ENCODE measurements at places on chromosomes 11 and 22. TPM values are rescaled to one million over a fixed set of nuclear protein-coding genes. Genes with fewer than 3 reads are reported as not detected.

The HEPN1 gene
- not detected for total RNA-seq

The HPX gene
- 1.0 TPM for total RNA-seq

The LDHAL6A gene
- total RNA-seq = not detected

DNA sequence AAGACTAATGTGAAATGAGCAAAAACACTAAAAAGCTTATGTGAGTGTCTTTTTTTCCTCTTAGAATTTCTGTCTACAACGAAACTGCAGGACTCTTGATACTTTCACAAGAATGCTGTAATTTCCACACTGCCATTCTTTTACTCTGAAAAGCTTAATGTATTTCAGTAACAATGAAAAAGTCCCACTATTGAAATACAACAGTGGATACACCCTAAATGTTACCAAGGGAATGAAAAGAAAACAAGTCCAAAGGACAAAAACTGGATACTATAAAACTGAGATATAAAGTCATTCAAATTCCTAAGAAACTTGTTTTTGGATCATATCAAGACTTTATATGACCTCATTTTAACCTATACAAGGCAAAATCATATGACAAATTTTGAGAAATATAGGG is 77.4 kb downstream of the SOX6 start:
- no peak overlapping the region for H3K4me3 ChIP-seq
- H3K27ac ChIP-seq = no peak overlapping the region
- H3K27me3 ChIP-seq = no peaks in the 10 kb centered on the region
- H3K4me1 ChIP-seq = no peaks in the 10 kb centered on the region
- no peak for DNase-seq
- no peaks in the 10 kb centered on the region for H3K36me3 ChIP-seq

- DNase-seq = no peak
- no peaks in the 10 kb centered on the region for H3K4me1 ChIP-seq
- H3K27ac ChIP-seq = no peak overlapping the region
- no peaks in the 10 kb centered on the region for H3K36me3 ChIP-seq
Observed at GRCh38 chr11:134579724-134580609, 167.9 kb upstream of the B3GAT1 start.

Measured in Panc1 (cell line).